ENCODE measurements at places on chromosomes 2 and 18.
A peak's percentile ranks its signal among the peaks of the same experiment; 100 is the strongest.

GRCh38 chr2:68853915-68854314 lies 17.3 kb downstream of the BMP10 start:
- no peak for DNase-seq

DNA sequence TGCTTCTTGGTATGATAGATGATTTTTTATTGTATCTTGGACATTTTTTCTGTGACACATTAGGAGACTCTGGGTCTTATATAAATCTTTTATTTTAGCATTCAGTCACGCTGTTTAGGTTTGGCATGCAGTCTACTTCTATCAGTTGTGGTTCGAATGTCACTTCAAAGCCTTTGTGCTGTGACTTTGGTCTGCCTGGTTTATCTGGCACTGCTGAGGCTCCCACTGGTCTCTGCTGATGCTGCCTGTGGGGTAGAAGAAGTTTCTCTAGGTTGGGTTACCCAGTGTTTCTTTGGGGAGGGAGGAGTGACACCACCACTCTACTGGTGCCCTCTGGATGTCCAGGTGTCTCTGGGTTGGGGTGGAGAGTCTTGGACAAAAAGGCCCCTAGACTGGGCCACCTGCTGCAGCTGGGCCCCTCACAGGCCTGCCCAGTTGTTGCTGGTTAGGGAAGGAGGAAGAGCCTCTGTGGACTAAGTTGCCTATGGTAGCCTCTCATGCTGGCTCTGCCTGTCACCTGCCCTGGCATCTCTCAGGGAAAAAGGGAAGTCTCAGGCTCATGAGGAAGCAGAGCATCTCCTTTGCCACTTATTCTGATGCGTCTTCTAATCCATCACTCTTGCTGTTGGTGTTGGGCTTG lies 115.4 kb upstream of the HS6ST1 start:
- no peak for DNase-seq

GRCh38 chr2:23384551-23385343 lies at the start of gene KLHL29:
Gene KLHL29 (plus strand): TSS chr2:23385179. CDS start chr2:23562197, 177,018 bp downstream.
- DNase-seq: peak; percentile 84

DNA sequence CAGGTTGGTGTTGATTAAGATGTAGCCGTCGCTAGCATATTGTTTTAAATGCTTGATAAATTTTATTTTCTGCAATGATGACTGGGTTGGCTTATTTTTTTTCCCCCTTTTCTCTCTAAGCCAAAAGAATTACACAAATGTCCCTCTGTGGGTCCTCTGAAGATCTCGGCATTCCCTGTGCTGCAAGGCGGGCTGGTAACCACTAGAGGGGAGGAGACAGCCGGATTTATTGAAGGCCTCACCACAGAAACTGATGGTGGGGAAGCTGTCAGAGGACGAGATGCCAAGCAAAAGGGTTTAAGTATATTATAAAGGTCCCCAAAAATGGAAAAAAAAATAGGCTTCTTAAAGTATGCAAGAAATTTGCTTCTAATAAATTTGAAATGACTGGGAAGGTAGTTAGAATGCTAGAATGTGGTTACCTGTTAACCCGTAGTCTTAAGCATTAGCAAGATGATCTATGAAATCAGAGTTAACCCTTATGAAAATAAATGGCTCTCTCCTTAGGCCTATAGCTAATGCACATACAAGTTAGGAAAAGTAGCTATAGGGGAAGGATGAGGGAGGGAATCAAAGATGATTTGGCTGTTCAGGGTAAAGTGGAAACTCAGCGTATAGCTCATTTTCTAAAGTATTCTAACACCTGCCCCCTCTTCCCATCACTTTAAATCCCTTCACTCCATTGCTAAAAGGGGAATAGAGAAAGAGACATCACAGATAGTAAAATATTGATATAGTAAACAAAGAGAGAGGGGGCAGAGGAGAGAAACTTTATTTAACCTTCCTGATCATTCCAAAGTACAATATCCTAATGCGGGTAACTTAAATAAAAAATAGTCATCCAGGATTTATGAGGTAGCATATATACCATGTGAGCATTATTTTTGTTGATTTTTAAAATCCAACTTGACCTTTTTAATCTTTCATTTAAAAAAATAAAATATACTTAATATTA lies 894.5 kb upstream of the POU3F3 start:
- DNase-seq: peak; percentile 16

GRCh38 chr2:115071534-115071933 lies 629.1 kb downstream of the DPP10 start:
- DNase-seq: no peak
